ENCODE measurements at places on chromosomes 4 and X.

- no peak for DNase-seq
Measured at GRCh38 chrX:1516596-1517104, 20.3 kb downstream of the P2RY8 start.

DNA sequence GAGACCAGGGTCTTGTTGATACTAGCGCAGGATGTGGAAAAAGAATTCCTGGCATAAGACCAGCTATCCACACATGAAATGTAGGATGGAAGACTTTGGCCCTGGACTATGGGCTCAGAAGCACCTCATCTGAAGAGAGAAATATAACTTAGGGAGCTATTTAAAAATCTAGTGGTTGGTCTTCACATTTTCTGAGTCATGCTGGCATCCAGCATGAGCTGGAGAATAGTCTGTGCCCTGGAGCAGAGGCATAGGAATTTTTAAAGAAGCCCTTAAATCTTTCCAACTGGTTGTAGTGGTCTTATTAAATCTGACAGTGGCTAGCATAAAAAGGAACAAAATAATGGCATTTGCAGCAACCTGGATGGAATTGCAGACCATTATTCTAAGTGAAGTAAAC, 86.3 kb downstream of the SMARCA5 start:
- DNase-seq: no peak

- no peak for DNase-seq
Measured at GRCh38 chr4:53714236-53715140, 123.2 kb upstream of the LNX1 start.

- DNase-seq: no peak
Measured at GRCh38 chr4:186854256-186854655, 130.6 kb upstream of the FAT1 start.

GRCh38 chrX:154477891-154478477, 1.1 kb downstream of the LAGE3 start:
- DNase-seq: no peak

DNA sequence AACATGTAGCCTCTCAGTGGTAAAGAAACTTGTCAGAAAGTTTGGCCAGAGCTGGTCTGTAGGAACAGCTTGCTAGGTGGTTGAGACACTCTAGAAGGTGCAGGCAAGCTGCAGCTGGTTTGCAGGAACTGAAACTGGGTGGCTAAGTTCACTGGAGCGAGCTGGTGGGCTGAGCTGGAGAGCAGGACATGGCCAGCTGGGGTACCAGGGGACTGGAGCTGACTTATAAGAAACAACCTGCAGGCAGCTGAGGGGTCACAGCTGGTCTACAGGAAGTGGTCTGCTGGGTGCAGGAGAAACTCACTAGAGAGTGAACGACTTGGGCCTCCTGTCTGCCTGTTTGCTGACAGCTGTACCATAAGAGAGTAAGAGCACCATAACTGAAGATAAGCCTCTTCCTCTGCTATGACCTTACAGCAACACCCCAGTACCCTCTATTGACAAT, 157.1 kb upstream of the LNX1 start:
- DNase-seq: no peak

GRCh38 chrX:22527302-22527701, 254.6 kb downstream of the CBLL2 start:
- no peak for DNase-seq

GRCh38 chrX:10577853-10578252, 42.5 kb downstream of the MID1 start:
- no peak for DNase-seq

DNA sequence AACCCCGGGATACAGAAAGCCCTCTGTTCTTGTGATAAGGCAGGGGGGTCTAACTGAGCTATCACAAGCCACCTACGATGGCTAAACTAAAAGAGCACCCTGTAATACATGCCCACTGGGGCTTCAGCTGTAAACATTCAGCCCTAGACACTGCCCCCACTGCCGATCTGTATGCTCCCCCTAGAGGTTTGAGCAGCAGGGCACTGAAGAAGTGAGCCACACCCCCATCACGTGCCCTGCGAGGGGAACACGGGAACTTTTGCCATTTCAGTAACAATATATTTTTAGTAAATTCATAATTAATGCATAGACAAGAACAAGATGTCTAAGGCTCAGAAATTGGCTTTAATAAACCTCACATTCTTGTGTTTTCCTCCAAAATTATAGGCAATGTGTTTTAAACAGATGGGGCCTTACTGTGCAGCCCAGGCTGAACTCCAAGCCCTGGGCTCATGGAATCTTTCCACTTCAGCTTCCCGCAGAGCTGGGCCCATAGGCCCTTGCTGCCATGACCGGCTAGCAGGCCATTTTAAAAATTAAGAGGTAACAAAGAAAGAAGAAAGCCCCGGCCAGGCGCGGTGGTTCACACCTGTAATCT, 235.3 kb upstream of the SFRP2 start:
- peak; percentile 6 for DNase-seq

DNA sequence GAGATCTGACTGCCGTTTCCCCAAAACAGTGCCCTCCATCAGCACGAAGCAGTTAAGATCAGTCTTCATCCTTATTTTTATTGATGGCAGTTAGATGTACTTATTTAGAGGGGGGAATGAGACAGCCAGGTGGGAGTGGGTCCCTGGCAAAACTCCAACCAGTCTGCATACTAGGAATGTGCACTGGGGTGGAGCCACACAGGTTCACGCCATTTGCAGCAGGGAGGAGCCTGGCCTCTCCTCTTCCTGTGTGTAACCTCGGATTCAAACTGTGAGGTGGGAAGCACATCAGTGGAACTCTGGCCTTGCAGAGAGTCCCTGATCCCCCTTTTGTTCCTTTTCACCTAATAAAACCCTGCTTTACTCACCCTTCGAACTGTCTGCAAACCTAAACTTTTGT, 987.7 kb upstream of the GRIA3 start:
- DNase-seq: no peak

DNA sequence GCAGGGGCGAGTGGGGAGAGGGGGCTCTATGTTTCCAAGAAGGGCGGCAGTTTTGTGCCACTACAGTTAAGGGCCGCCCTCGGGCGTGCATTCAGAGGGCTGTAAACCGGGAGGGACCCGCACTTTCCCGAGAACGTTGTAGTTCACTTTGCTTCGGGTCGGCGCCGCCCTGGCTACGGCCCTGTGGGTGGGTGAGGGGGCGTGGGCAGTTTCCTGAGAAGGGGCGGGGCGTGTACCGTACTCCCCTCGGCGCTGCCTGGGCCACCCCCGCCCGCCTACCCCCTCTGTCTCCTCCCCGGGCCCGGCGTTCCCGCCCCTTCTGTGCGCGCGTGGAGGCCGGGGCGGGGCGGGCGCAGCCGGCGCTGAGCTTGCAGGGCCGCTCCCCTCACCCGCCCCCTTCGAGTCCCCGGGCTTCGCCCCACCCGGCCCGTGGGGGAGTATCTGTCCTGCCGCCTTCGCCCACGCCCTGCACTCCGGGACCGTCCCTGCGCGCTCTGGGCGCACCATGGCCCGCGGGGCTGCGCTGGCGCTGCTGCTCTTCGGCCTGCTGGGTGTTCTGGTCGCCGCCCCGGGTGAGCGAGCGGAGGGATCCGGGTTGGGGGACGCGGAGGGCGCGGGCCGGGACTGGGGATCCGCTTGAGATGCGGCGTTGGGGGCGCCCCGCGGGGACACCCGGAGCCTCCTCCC, at the start of gene CD99:
TSS of gene CD99 (plus strand) at position 440 of the 687 bp plus-strand sequence. CDS start at position 506, 66 bp downstream.
- DNase-seq: peak; percentile 94

GRCh38 chr4:85756938-85757337, 282.0 kb downstream of the ARHGAP24 start:
- DNase-seq: peak; percentile 53

DNA sequence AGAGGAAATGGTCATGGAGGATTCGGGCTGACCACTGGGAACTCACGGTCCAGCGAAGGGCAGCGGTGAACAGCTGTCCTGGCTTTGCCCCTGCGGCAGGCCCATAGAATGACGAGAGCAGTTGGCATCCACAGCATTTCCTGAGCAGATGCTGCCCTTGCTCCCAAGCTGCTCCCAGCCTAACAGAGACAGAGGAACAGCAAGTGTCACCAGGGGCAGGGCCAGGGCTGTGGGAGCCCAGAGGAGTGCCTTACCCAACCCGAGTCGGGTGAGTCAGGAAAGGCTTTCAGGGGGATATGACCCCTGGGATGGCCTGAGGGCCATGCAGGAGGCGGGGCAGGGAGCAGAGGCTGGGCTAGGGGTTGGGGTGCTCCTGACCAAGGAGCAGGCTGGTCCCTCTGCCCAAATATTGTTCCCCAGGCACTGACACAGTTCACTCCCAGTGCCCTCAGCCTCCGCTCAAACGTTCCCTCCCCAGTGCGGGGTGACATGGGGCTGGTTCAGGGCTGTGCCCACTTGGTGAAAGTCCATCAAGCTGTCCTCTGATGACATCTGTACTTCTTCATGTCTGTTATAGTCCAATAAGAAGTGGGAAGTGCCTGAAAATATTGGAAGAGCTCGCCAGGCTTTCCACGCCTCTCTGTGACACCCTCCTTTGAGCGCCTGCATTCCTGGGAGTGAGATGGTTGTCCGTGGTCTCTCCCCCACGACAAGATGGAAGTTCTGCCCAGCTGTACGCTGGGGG, 64.7 kb upstream of the GPR78 start:
- DNase-seq: no peak

DNA sequence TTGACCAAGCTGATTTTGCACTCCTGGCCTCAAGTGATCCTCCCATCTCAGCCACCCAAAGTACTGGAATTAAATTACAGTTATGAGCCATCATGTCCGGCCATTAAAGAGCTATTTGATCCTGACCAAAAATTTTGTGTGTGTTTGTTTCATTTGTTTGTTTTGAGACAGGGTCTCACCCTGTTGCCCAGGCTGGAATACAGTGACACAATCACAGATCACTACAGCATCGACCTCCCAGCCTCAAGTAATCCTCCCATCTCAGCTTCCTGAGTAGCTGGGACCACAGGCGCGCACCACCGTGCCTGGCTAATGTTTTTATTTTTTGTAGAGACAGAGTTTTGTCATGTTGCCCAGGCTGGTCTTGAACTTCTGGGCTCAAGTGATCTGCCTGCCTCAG, 82.9 kb upstream of the RBPJ start:
- no peak for DNase-seq

GRCh38 chrX:123432361-123433150, 248.5 kb downstream of the GRIA3 start:
- no peak for DNase-seq

- DNase-seq: no peak
Measured at GRCh38 chr4:126779436-126780166, 853.2 kb upstream of the INTU start.

- DNase-seq: no peak
Measured at GRCh38 chr4:14218641-14219040, 591.1 kb upstream of the BOD1L1 start.

DNA sequence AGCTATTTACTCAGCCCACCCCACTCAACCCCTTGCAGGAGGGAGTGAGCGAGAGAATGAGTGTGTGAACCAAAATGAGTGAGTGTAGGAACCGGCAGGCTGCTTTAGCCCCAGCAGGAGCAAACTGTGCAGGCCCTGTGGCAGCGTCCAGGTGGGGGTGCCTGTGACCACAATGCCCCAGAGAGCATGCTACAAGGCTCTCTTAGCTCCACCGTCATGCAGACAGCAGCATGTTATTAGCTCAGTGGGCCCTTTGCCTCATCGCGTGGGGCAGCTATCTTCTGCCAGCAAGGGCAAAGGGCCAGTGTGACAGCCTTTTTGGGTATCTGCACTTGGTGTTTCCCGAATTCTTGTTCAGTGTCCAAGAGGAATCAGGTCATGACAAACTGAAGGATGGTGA, 271.3 kb downstream of the GPM6A start:
- DNase-seq: no peak

DNA sequence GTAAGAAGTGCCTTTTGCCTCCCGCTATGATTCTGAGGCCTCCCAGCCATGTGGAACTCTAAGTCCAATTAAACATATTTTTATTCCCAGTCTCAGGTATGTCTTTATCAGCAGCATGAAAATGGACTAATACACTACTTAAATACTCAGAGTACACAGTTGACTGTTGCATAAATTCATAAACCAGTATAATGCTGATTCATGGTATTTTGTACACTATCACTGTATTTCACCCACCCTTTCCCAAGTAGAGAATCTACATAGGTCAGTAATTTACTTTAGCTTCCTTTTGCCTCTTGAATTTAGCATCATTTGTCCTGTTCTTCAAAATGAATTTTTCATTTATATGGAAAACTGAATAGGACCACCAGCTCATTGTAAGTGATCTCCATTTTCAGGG, 58.3 kb upstream of the FHDC1 start:
- DNase-seq: no peak

GRCh38 chr4:23058165-23058776, 365.5 kb downstream of the GBA3 start:
- no peak for DNase-seq

- DNase-seq: no peak
Measured at GRCh38 chr4:37124800-37125199, 119.7 kb upstream of the NWD2 start.

GRCh38 chr4:155772459-155773195, 13.8 kb downstream of the GUCY1B1 start:
- DNase-seq: no peak

DNA sequence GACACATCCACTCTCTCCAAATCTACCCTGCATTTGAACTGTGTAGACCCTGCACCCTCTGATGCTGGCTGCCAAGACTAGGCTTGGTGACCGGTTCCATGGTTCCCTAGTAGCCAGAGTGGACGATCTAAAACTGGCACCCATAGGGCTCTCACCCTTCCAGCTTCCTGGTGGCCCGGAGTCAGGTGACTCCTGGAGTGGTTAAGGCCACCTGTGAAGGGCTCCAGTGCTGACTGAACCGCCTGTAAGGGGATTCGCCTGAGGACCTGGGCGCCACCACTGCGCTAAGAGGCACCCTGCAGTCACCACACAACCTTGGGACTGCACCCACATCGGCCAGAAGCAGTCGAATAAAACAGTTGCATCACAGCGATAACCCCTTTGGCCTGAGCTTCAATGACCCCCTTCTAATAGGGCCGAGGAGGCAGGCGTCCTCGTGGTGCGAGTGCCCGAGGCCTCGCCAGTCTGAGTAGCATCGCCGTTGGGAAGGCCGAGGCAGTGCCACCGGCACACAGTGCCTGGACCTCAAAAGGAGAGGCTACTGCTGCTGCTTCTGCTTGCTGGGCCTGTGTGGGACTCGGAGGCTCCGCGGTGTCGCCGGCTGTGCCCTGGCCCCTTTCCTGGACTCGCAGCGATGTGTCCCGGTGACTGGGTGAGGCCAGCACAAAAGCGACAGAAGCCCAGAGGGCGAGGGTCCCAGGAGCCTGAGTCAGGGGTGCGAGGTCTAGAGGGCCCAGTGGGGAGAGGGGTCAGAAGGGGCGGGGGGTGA, 6.5 kb downstream of the HMX1 start:
- DNase-seq: no peak

DNA sequence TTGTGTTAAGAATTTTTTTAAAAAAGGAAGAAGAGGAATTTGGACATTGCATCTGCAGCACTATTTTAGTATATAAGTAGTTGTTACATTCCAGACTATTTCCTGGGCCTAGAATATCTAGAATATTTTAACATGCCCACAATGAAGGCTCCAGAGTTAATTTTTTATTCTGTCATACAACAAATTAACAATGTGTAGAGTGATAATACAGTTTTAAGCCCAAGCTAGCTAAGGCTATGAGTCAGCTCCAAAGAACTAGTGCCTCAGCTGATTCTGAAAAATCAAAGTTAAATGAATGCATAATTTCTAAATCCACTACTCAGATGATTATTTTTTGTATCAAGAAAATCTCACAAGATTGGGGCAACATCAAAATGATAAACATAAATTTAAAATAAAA, 231.4 kb downstream of the PRDM5 start:
- no peak for DNase-seq

- no peak for DNase-seq
Measured at GRCh38 chr4:144350706-144351105, 210.2 kb upstream of the GYPA start.
